ENCODE measurements at places on chromosomes 1 and 21.
A peak's percentile ranks its signal among the peaks of the same experiment; 100 is the strongest.

GRCh38 chr1:164638492-164639202 is 79.7 kb downstream of the PBX1 start:
- no peak for DNase-seq

GRCh38 chr1:85413169-85413568 is 51.8 kb downstream of the DDAH1 start:
- no peak for DNase-seq

DNA sequence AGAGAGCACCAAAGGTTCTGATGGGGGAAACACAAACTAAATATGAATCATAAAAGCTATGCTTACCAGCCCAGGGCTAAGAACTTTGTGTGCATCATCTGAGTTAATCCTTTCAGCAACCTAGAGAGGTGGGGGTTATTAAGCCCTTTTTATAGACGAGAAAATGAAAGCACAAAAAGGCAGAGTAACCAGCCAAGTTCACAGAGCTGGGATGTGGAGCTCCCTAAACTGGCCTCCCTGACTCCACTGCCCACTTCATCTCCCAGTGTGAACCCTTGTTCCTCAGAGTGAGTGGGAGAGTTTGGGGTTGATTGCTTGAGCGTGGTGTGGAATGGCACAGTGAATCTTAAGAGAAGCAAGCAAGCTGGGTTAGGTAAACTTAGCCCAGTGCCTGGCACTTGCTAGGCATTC is 10.8 kb upstream of the BCAR3 start:
- DNase-seq, result no peak

DNA sequence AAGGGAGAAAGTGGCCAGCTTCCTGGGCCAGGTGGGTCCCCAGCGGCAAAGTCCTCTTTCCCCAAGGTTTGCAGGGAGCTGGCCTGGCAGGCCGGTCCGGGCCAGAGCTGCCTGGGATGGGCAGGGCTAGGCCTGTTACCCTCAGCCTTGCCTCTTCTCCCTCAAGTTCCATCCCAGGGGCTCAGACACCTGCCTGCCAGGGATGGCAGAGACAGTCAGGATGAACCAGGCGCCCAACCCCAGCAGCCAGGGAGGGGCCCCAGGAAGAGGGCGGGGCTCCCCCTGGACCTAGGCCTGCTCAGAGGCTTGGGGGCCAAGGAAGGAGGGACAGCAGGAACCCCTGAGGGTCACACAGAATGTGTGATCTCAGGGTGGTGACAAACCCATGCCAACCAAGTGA is 120.6 kb downstream of the CASZ1 start:
- DNase-seq, result no peak

- DNase-seq, result peak; percentile 32
Measured at GRCh38 chr1:116908820-116909511, 750 bp upstream of the PTGFRN start.

DNA sequence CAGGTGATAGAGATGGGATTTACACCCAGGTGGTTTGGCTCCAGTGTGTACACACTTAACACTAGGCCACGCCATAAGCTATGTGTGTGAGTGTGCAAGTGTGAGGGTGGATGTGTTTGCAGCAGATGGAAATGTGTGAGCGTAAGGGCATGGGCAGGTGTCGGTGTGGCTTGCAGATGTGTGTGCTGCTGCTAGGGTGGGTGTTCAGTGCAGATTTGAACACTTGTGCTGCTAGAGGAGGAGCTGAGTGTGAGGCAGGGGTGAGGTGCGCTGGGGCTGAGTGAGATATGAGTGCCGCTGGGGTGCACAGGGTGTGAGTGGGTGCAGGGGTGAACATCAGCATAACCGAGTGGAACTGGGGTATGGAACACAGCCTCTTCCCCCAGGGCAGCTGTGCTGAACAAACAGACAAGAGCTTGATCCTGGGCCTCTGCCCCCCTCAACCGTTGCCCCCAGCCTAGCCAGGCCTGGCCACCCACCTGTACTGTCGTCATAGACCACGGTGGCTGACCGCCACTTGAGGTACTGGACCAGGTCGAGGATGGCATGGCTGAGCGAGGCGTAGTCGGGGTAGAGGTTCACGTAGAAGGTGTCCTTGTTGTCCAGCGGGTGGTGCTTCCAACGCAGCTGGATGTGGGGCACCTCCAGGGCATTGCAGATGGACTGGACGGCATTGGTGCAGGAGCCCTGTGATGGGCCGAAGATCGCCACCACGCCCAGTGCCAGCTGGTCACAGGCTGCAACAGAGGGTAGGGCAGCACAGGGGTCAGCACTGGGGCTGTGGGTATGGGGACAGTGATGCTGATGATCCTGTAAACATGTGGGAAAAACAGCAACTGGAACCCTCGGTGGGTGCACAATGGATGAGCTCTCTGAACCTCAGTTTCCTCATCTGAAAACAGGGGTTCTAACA is 153.9 kb downstream of the GRIK3 start:
- no peak for DNase-seq

GRCh38 chr1:179048339-179049124 is 22.8 kb downstream of the FAM20B start:
- no peak for DNase-seq

- no peak for DNase-seq
Measured at GRCh38 chr1:223652436-223652941, 13.0 kb downstream of the CAPN8 start.

DNA sequence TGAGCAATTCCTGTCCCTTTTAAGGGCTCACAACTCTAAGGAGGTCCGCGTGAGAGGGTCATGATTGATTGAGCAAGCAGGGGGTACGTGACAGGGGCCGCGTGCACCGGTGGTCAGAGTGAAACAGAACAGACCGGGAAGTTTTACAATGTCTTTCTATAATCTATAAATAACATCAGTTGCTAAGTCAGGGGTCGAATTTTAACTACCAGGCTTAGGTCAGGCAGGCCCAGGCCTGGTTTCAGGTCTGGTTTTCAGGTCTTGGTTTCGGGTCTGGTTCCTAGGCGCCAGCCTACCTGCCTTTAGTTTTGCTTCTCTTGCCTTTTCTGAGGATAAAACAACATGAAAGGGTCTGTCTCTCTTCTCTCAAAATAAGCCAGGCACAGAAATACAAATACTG is 476.0 kb upstream of the CAMK1G start:
- no peak for DNase-seq

DNA sequence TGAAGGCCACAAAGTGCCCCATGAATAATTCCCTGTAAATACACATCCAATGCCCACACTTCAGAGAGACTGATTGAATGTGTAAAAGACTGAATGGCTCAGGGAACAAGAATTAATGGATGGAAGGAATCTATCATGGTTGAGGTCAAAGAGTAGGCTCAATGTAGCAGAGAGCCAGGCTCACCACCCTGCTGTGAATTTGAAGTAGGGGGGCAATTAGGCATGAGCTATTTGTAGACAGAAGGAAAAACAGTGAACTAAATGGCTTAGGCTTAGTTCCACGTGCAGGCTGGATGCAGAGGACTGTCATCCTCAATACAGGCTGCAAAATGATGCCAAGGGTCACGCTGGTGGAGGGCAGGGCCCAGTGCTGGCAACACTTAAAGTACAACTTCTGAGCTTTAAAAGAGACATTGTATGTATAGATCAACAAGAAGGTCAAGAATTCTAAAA is 22.9 kb upstream of the IGSF3 start:
- DNase-seq, result no peak

- DNase-seq, result peak; percentile 75
Measured at GRCh38 chr1:31705080-31705866, 1.5 kb upstream of the COL16A1 start.

DNA sequence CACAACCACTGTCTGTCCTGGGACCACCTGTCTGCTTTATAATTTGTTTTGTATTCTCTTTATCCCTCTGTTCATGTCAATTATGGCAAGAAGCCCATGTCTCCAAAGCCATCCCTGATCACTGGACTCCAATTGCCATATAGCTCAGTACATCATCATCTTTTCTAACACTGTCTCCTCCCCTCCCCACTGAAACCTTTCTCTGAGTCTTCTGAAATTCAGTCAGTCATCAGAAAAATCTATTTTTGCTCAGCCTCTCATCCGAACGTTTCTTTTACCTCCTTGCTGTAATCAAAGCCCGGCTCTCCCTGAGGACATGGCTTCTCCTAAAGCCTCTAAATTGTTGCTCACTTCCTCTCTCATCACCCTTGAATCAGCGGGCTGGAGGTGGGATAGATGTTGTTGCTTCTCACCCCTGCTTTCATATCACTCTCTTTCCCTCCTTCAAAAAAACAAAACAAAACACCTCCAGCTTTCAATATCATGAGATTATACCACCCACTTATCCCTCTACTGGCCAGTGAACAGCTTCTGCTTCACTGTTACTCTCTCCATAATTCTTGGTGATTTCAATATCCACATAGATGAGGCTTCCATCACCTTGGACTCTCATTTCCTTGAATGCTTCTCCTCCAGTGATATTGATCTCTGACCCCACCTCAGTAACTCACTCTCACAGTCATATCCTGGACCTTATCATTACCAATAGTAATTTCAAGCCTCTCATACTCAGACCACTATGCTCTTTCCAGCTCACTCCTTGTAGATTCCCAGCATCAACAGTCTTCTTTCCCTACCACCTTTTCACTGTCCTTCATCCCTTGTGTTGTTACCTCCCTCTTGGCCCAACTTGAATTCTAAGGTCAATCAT is 27.8 kb downstream of the RAB3B start:
- no peak for DNase-seq

DNA sequence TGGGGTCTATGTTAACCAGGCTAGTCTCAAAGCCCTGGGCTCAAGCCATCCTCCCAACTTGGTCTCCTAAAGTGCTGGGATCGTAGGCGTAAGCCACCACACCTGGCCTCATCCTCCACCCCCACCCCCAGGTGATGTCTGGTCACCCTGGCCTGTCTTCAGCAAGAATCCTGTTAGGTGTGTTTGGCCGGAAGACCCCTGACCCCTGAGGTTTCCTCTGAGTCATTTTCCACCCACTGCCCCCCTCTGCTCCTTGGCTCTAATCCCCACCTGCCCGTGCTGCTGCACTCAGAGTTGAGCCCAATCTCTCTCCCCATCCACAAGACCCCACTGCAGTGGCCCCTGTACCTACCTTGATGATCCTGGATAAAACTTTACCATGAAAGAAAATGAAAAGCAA is 25.2 kb downstream of the SLC66A1 start:
- DNase-seq, result no peak

- no peak for DNase-seq
Measured at GRCh38 chr1:94653454-94653853, 111.9 kb upstream of the F3 start.

DNA sequence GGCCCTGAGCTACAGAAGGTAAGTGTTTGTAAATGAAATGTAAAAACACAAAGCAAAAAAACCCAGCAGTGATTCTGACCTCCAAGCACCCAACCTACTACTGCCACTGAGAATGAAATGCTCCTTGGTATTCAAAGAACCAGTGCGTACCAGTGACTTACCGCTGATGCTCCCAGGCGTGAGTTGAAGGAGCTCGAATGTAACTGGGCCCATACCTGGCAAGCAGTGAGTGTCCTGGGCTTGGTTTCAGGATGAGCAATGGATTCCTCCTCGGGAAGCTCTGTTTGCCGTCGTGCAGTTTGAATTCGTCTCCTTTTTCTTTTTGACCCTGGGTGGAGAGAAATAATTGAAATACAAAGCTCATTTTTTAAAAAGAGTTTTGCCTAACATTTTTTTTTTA is 121.9 kb downstream of the ATG4C start:
- DNase-seq, result no peak

- DNase-seq, result peak; percentile 26
Measured at GRCh38 chr1:30611741-30612309, 111.6 kb downstream of the MATN1 start.

GRCh38 chr1:178126741-178127185 is 32.9 kb downstream of the RASAL2 start:
- DNase-seq, result no peak

GRCh38 chr1:178096421-178096820 is 2.5 kb downstream of the RASAL2 start:
- no peak for DNase-seq

GRCh38 chr1:228219245-228219961 is 11.6 kb downstream of the OBSCN start:
- no peak for DNase-seq

DNA sequence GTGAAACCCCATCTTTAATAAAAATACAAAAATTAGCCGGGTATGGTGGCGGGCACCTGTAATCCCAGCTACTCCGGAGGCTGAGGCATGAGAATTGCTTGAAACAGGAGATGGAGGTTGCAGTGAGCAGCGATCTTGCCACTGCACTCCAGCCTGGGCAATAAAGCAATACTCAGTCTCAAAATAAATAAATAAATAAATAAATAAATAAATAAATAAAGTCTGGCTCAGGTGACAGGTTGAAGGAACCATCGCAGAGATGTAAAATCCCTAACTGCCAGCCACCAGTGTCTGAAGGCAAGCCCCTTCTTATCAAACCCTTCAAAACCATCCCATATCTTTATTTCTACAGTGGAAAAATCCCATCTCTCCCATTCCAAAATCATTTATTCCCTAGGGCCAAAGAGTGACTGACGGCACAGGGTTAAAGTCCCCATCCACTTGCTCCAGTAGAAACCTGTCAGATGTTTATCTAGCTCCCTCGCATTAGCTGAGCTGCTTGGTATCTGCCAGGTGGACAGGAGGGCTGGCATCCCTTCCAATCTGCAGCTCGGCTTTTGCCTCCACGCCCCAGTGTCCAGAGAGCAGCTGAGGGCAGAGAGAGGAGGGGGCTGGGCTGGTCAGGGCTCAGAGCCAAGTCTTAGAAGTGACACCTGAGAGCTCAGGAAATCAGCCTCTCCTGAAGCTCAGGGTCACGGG is 5.0 kb downstream of the CSRP1 start:
- no peak for DNase-seq

GRCh38 chr21:43023175-43023574 is 48.8 kb downstream of the PKNOX1 start:
- DNase-seq, result no peak

DNA sequence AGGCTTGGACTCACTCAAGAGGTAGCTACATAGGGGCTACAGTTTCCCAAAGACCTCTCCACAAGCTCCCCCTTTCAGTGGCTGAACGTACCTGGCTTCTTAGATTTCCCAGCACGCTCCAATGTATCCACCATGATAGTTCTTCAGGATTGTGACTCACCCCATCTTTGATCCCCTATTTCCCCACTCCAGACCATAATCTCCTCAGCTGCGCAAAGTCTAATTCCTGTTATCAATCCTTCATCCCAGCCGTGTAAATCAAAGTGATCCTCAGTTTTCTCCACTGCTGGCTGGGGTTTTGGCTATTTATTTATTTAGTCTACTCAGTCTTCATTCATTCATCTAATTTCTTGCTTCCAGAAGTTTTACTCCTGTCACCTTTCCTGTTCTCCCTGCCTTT is 13.1 kb upstream of the CTPS1 start:
- DNase-seq, result no peak

All from WTC11 (cell line).